Fibroblast of skin of left quadriceps (primary cell): ENCODE measurements at places on chromosomes 5 and 9.

GRCh38 chr5:138752341-138752950, 779 bp upstream of the CTNNA1 start:
- DNase-seq, result no peak

DNA sequence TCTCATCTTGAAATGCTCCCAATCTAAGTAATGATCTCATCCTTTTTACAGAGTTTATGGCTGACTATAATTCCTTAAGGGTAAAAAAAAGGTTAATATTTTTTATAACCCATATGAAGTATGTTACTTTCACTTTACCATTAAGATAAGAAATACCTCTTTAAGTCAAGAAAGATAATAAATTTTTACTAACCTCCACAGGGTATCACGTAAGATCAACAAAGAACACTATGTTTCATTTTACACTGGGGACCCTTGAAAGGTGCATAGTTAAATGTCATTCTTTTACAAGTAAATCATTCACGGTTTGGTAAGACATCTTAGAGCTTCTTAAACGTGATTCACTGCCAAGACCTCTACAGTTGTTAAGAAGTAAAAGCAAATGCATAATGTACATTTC, 472.7 kb upstream of the CDH9 start:
- no peak for DNase-seq

GRCh38 chr5:109410389-109411148, 795 bp upstream of the PJA2 start:
- DNase-seq, result peak; percentile 44

- no peak for DNase-seq
Observed at GRCh38 chr5:137263371-137264005, 235.6 kb downstream of the SPOCK1 start.

GRCh38 chr9:103799959-103800358, 294.1 kb upstream of the SMC2 start:
- no peak for DNase-seq

DNA sequence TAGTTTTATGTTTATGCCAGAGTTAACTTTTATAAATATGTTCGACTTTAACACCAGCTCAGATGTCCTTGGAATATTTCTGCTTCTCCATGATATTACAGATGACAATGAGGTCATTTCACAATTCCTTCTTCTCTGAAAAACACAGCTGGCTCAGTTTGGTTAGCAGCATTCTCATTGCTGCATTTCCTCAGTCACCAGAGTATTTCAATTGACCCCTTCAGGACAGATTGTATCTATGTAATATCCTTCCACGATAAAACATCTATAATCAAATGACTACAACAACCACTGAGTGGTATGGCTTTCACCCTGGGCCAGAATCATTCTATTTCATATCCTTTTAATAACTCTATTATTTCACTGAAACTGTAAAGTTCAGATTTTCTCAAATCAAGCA, 148.7 kb downstream of the OXCT1 start:
- DNase-seq, result no peak

- DNase-seq, result no peak
Observed at GRCh38 chr9:90095682-90096081, 490.9 kb downstream of the GADD45G start.
